ENCODE measurements at places on chromosomes 6 and 20. TPM values are rescaled to one million over a fixed set of nuclear protein-coding genes. Genes with fewer than 3 reads are reported as not detected.

The ZNF334 gene
- polyA plus RNA-seq: 0.89 TPM

The TOX2 gene
- polyA plus RNA-seq: 3.0 TPM

DNA sequence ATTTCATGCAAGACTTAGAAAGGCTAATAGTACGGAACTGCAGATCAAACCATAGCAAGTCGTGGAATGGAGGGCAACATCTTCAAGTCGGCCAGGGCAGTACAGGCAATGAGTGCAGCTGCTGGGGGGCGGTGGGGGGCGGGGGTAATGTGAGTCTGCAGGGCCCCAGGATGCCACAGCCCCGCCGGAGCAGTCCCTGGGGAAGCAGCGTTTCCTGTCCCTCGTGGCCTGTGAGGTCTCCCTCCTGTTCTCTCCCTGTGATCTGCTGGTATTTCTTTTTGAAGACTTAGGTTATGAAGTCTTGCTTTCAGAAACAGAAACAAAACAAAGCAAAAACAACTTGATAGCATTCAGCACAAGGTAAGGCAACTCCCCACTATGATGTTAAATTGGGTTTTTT, 351.9 kb downstream of the FOXA2 start:
- no peak for DNase-seq
- H3K27me3 ChIP-seq: no peaks in the 10 kb centered on the region
- no peaks in the 10 kb centered on the region for H3K4me1 ChIP-seq
- no peak overlapping the region for H3K27ac ChIP-seq
- H3K4me3 ChIP-seq: no peak overlapping the region

DNA sequence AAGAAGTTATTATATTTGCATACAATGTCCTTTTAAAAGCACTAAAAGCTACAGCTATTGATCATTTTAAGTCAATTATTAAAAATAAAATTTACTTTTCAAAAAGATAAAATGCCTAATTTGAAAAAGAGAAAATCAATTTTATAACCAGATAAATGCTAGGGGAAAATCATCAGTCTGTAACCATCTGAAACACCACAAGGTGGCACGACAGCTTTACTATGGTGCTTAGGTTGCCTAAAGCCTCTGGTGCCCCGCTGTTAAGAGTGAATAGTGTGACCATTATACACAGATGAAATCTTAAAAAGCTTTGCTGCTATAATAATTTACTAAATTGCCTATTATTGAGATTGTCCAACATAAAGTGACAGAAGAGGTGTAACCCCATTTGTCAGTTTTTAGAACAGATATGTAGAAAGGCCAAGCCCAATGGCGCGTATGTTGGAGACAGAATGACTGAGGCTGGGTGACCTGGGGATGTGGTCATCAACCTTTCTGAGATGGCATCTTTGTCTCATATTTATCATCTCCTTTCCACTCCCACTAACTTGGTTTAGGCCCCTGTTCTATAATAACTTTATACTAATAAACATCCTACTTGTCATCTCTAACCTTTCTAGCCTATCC, 100.8 kb downstream of the MOXD1 start:
- no peak overlapping the region for H3K27ac ChIP-seq
- H3K4me1 ChIP-seq: no peaks in the 10 kb centered on the region
- peak; percentile 52 for DNase-seq
- no peaks in the 10 kb centered on the region for H3K36me3 ChIP-seq

- no peak overlapping the region for H3K4me3 ChIP-seq
- no peak overlapping the region for H3K27ac ChIP-seq
- H3K27me3 ChIP-seq: peaks cover 47% of the 10 kb centered on the region
- peak; percentile 68 for DNase-seq
- H3K36me3 ChIP-seq: no peaks in the 10 kb centered on the region
These were observed 5.2 kb downstream of the FNDC1 start for GRCh38 chr6:159174263-159174969.

- no peaks in the 10 kb centered on the region for H3K27me3 ChIP-seq
- no peak overlapping the region for H3K4me3 ChIP-seq
- no peaks in the 10 kb centered on the region for H3K36me3 ChIP-seq
- H3K4me1 ChIP-seq: no peaks in the 10 kb centered on the region
- no peak for DNase-seq
These were observed 1100.6 kb upstream of the CITED2 start for GRCh38 chr6:140475086-140475485.

All from small intestine (tissue), 16 donors.